Activated naive CD8-positive, alpha-beta T cell treated with anti-CD3 and anti-CD28 coated beads for 36 hours (primary cell): ENCODE measurements at places on chromosomes 11 and 22.
A peak's percentile ranks its signal among the peaks of the same experiment; 100 is the strongest.

DNA sequence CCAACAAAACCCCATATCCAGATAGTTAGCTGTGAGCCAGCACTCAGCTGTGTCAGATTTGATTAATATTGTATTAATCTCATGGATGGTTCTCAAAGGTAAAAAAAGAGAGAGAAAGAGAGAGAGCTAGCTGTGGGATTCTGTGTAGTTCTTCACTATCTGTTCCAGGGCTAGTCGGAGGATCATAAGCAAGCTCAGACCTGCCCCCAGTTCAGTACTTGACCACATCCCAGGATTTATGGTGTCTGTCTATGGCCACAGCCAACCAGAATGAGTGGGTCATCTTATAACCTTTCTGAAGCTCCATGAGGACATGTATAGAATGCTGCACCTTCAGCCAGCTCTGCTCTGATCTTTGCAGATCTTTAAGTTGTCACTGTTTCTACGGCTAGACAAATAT lies 13.5 kb upstream of the B3GNT6 start:
- DNase-seq: no peak

DNA sequence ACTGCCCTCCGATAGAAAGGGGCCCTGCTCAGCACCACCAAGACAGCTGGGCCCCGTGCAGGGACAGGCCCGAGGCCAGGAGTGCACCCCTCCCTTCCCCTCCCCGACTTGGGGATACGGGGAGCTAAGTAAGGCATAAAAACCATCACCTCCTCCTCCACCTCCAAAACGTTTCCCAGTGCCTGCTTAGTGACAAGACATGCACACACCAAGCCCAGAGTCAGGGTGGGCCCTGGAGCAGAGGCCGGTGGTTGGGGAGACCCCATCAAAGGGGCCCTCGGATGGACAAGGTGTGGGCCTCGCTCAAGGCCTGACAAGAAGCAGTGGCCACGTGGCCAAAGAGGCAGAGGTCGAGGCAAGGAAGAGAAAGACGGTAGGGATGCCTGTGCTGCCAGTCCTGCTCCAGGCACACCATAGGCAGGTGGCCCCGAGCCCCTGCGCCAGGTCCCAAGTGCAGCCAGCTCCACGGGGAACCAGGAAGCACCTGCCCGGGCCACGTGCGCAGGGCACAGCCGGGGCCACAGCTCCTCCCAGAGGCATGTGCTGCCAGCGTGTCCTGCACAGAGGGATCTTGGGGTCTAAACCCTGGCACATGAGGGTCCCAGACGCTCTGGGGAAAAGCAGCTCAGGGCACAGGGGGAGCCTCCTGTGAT lies 53.0 kb downstream of the BRD1 start:
- no peak for DNase-seq

DNA sequence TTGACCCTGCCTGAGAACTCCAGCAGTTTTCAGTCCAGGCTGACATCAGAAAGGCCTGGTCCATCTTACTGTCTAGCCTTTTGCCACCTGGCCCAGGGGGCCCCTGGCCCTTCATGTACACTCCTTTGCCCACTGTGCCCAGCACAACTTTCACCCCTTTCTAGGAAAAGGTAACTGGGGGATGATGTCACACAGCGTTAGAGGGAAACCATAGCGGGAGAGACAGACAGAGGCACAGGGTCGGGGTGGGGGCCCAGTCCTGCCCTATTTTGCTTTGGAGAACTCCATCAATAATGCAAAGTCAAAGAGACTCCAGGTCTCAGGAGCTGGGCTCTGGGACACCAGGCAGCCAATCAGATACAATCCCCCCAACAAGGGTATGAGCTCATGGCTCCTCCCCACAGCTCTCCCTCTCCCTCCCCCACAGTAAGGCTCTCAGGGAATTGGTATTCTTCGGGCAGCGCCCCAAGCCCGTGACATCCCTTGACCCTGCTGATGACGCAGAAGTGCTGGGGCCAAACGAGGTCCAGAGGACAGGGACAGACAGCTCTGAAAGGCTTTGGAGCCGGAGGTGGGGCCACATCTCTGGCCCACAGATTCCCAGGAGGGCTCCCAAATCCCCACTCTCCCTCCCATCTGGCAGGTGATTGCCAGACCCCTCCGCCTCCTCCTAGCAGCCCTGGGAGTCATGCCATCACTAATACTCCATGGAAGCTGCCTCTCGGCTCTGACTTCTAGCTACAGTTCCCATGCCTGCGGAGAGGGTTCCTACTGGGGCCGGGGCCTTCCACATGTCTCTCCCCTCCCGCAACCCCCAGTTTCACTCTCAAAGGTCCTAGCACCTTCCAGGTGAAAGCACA lies 5.9 kb downstream of the USP2 start:
- no peak for DNase-seq

- DNase-seq: peak; percentile 50
Observed at GRCh38 chr11:45163956-45164575, 17.6 kb downstream of the PRDM11 start.

DNA sequence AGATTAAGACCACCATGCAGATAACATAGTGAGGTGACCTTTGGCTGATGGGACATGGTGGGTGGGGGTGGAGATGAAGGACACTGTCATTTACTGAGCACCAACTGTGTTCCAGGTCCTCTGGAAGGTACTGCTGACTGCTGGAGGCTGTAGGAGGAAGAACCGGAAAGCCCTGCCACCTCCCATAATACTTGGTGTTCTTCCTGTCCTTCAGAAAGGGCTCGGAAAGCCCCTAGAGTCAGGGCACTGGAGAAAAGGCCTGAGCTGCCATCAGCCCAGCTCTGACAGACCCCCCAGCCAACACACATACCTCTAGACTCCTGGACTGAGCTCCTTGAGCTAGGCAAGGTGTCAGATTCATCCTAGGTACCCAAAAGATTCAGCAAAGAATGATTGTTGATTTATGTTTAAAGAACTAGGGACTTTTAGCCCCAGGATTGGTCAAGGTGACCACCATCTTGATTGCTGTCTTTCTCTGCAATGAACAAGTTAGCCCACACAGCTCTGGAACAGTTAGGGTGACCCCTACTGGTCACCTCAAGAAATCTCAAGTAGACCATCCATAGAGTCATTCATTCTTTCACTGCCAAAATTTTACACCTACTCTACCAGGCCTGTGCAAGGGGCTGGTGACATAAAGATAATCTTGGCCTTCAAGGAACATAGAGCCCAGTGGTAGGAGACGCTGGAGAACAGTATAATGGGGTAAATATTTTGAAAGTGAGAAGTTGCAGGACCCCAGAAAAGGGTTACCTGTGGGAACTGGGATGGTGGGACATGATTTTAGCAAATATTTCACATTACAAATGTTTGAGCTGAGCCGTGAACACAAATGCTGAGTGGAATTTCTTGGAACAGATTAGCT lies 39.4 kb downstream of the IRAG1 start:
- DNase-seq: no peak

DNA sequence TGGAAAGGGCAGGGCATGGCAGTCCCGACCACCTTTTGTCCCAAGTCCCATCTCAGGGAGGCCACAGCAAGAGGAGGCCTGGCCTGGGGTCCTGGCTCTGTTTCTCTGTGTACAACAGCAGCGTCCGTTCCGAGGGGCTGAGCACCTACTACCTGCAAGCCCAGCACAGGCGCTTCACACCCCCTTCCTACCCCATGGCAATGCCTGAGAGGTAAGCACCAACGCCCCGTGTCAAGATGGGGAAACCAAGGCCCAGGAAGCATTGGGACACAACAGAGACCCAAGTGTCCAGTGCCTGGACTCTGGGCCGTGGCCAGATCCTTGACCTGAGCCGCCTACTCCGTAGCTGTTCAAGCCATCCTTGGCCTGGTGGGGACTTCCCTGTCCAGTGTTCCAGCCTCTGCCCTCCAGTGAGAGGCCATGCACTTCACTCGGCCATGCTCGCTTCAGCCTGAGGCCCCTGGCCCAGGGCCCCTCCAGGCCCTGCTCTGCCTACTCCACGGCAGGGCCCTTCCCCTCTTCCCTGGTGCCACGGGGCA lies 14.3 kb upstream of the TCF20 start:
- no peak for DNase-seq

DNA sequence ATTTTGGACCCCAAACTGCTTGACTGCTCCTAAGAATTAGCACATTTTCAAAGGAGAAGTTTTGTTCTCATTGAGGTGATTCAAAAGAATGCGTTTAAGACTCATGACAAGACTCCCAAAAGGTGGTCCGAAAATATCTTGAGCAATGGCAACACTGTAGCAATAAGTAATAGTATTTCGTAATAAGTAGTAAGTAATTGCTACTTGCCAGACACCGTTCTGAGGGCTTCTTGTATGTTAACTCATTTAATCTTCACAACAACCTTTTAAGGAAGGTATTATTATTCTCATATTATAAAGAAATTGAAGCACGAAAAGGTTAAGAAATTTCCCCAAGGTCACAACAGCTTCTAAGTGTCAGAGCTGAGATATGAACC lies 184.0 kb upstream of the SORL1-AS1 start:
- DNase-seq: no peak

DNA sequence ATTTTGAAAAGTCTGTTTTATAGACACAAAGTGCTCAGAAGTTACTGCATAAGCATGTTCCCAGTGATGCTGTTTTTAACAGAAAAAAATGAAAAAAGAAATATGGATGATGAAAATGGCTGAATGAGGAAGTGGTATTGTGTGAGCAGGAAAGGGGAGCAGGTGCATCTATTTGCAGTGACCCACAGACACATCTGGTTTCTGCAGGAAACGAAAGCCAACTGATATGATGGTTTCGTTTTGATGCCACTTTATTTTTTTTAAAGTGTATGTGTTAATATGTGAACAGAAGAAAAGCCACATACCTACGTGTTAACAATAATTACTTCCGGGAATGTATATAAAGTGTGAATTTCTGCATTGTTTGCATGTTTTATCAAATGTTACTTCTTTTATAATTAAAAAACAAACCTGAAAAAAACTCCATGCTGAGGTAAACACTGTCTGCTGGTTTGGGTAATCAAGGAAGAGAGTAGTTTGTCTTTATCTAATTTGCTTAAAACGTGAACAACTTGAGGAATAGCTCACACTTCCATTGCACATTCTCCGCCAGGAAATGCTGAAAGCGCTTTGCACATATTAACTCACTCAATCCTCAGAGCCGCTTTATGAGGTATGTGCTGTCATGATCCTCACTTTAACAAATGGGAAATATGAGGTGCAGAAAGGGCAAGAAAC lies 1335.9 kb downstream of the TBC1D22A start:
- DNase-seq: peak; percentile 24

- peak; percentile 40 for DNase-seq
Observed at GRCh38 chr11:125941619-125942611, 3.9 kb upstream of the VSIG10L2 start.

DNA sequence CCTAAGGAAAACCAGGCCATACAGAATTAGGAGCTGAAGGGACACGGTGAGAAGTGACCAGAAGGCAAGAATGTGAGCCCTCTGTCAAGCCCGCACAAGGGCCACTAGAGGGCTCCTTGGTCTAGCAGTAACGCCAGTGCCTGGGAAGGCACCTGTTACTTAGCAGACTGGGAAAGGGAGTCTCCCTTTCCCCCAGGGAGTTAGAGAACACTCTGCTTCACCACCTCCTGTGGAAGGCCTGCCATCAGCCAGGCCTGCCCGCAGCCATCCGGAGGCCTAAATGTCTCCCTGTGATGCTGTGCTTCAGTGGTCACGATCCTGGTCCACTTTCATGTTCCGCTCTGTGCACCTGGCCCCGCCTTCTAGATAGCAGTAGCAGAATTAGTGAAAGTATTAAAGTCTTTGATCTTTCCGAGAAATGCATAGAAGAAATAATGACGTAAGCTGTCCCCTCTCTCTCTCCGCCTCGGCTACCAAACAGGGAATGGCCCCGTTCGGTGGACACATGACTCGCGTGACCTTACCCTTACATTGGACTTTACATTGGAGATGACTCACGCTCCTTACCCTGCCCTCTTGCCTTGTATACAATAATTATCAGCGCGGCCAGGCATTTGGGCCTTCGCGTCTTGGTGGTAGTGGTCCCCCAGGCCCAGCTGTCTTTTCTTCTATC lies 10.7 kb upstream of the GSTP1 start:
- no peak for DNase-seq

GRCh38 chr11:62925308-62925707 lies 4.1 kb upstream of the CHRM1 start:
- DNase-seq: no peak

DNA sequence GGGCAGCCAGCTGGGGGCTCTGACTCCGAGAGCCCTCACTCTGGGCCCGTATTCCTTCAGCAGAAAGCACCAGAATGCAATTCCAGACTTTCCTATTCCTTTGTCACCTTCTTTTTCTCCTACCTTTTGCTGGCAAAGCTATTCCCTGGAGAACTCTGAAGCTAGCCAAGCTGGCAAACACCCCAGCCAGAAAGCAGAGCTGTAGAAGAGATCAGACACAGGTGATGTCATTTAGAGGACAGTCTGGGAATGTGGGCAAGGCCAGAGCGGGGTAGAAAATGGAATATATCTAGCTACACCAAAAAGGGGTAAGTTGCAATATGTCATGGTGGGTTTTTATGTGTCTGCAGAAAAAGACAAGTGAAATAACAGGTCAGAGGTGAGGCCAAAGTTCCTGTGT lies 205.1 kb downstream of the NXPE2 start:
- DNase-seq: no peak

DNA sequence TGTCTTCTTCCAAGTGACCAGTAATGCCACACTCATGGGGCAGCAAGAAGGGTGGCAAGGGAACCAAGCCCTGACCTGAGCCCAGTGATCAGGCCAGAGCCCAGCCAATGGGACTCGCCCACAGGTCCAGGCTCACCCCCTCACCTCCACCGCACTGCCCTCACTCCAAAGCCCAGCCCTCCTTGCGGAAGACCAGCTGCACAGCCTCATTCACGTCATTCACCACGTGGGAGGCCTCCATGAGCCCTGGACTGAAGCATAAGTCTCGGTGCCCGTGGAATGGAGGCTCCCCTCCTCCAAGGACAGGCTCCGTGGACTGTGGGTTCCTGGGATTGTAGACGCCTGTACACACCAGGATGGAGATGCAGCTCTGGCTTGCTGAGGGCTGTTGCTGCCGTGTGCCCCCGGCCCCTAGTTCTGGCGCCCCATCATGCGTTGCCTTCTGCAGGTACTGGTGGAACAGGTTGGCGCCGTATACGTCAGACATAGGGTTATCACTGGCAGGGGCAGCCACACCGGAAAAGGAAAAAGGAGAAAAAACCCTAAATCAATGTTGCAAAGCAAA lies 16.8 kb upstream of the TMEM121B start:
- DNase-seq: no peak
